ENCODE measurements at places on chromosomes 4 and X.

GRCh38 chr4:89537281-89537680 lies 229.7 kb upstream of the GPRIN3 start:
- no peak for DNase-seq

- DNase-seq = no peak
Observed at GRCh38 chr4:18020145-18020670, 1.3 kb downstream of the LCORL start.

DNA sequence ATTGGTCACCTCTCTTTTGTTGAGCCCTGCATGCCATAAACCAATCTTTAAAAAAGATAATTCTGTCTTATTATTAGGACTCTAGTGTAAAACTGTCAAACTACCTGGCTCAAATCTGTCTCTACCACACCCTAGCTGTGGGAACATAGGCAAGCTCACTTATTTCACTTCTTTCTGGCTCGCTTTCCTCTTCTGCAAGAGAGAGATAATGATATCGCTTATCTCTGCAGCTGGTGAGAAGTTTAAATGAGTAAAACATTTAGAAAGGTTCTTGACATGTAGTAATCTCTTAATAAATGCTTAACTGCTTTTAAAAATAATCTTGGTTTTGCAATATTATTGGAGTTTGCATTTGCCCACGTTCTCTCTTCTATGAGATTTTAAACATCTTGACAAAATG lies 1109.2 kb downstream of the RAPGEF2 start:
- no peak for DNase-seq

- DNase-seq = no peak
Observed at GRCh38 chr4:16270454-16271328, 44.4 kb upstream of the TAPT1 start.

All from stimulated activated CD4-positive, alpha-beta T cell treated with anti-CD3 and anti-CD28 coated beads, Interleukin-1b, Interleukin-23, amount 100 ng/mL, for 1 hour (primary cell).